Aorta (tissue), 5 donors: ENCODE measurements at places on chromosomes 13 and 19.

- DNase-seq = no peak
Measured at GRCh38 chr19:43984687-43985000, 656 bp downstream of the ZNF155 start.

DNA sequence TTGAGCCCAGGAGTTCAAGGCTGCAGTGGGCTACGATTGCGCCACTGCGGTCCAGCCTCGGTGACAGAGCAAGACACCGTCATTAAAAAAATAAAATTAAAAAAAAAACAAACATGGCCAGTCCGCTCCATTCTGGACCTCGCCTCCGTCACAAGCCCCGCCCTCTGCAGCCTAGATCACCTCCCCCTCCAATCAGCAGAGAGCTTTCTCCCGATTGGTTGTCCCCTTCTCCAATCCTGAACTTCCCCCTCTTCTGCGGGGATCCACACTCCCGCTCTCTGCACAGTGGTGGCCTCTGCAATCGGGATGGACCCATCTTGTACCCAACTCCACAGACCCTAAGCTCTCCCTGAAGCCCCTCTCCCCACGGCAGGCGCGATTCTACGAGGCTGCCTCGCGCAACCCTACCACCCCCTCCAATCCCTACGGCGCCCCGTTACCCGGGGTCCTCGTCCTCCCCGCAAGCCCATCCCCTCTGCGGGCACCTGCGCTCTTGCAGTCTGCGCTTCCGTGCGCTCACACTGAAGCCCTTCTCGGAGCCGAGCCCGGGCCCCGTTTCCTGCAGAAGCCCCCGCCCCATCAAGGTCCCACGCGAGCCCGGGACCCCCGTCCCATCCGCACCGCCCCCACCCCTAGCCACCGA is 540 bp downstream of the TMEM160 start:
- DNase-seq = peak; percentile 93

DNA sequence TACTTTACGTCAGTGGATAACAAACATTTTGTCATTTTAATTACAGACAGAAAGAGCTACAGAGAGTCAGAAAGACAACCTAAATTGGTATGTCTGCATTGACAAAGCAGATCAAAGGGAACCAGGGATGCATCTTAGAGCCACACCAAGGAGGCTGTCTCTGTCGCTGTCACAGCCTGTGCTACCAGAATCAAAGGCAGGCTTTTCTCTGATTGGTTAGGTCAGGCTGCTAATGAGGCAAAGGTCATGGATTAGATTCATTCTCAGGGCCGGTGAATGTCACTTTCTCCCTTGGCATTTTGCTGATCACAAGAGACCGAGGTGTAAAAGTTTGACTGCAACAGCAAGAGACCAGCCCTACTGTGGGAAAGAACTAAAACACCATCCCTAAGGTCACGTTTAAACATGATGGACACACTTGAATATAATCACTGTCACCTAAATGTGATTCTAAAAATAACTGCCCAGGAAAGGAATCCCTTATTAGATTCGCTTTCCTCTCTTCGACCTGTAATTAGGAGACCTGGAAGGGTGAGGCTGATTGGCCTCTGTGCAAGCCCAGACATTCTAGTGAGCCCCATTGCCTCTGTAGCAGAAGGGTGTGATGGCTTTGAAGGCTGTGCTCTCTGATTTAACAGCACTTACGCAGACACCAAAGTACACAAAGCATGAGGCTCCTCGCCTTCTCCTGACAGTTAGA is 314.4 kb upstream of the NBEA start:
- no peak for DNase-seq

DNA sequence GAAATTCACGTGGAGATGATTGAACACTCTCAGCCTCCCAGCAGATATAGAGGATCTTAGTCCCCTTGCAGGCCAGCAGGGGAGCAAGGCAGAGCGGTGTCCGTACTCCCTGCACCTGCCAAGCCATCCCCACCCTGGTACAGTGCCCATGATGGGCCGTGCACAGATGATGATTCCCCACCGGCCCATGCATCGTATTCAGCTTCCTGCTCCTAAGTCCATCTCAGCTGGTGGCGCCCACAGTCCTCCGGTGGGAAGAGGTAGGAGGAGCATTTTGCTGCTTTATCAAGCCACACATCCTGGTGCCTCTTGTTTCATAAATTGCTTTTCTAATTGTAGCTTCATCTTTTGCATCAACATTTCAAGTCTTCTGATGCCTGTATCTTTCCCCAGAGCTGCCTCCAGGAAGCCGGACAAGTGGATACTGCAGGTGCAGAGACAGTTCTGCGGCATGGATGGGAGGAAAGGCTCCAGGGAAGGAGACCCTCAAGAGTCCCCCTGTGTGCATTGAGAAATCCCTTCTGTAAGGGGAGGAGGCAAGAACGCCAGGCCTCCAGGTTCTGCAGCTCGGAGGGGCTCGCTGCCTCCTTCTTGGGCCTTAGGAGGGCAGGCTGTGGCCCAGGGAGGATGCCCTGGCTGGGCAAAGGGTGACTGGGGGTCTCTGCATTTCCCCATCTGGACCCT is 55.3 kb downstream of the F2RL3 start:
- DNase-seq = no peak

DNA sequence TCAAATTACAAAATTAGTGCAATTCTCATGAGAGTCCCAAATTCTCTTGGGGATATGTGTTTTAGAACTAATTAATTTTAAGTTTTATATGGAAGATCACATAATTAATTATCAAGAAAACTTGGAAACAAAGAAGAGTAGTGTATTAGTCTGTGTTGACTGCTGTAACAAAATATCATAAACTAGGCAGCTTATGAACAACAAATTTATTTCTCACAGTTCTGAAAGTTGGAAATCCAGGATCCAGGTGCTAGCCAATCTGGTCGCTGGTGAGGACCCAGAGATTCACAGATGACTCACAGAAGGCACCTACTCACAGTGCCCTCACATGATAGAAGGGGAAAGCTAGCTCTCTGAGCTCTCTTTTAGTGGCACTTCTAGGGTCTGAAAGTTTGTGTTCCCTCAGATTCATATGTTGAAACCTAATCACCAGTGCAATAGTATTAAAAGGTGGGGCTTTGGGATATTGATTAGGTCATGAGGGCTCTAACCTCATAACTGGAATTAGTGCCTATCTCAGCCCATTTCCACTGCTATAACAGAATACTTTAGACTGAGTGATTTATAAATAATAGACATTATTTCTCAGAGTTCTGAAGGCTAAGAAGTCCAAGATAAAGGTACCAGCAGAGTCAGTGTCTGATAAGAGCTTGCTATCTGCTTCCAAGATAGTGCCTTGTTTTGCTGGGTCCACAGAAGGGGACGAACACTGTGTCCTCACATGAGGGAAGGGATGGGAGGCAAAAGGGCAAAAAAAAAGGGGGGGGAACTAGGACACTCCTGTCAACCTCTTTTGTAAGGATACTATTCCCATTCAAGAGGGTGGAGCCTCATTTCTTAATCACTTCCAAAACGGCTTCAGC is 1.5 kb upstream of the ARGLU1 start:
- no peak for DNase-seq
